ENCODE measurements at places on chromosomes 11 and 22.

GRCh38 chr22:22057617-22058378 is 75.2 kb upstream of the TOP3B start:
- peaks cover 53% of the 10 kb centered on the region for H3K27me3 ChIP-seq
- H3K36me3 ChIP-seq = no peaks in the 10 kb centered on the region
- no peak overlapping the region for H3K4me3 ChIP-seq
- no peak overlapping the region for H3K27ac ChIP-seq

DNA sequence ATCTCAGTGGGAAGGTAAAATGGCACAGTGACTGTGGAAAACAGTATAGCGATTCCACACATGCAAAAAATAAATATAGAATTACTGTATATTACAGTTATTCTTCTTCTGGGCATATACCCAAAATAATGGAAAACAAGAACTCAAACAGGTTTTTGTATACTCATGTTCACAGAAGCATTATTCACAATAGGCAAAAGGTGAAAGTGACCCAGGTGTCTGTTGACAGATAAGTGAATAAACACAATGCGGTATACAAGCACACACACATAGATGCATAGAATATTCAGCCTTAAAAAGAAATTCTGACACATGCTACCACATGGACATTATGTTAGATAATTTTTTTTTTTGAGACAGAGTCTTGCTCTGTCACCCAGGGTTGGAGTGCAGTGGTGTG is 233.0 kb downstream of the SWAP70 start:
- H3K4me3 ChIP-seq = no peak overlapping the region
- H3K36me3 ChIP-seq = peaks cover 4% of the 10 kb centered on the region
- H3K27me3 ChIP-seq = no peaks in the 10 kb centered on the region
- no peaks in the 10 kb centered on the region for H3K4me1 ChIP-seq
- no peak for DNase-seq
- H3K27ac ChIP-seq = no peak overlapping the region

DNA sequence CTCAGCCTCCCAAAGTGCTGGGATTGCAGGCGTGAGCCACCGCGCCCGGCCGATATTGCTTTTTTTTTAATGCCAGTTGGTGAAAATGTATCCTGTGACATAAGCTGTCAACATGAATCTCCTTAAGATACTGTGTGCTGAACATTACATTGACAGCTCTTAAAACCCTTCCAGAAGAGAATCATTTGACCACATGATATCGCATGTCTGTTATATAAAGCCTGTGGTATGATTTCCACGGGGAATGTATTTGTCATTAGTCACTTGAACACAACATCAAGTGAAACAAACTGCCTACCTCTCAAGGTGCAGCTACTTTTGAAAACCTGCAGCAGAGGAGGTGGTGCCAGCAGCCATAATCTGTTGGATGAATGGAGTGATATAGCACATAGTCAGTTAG is 67.0 kb downstream of the BCL2L13 start:
- H3K27ac ChIP-seq = no peak overlapping the region
- no peaks in the 10 kb centered on the region for H3K27me3 ChIP-seq
- H3K4me1 ChIP-seq = peaks cover 14% of the 10 kb centered on the region
- no peak for DNase-seq
- no peaks in the 10 kb centered on the region for H3K36me3 ChIP-seq

DNA sequence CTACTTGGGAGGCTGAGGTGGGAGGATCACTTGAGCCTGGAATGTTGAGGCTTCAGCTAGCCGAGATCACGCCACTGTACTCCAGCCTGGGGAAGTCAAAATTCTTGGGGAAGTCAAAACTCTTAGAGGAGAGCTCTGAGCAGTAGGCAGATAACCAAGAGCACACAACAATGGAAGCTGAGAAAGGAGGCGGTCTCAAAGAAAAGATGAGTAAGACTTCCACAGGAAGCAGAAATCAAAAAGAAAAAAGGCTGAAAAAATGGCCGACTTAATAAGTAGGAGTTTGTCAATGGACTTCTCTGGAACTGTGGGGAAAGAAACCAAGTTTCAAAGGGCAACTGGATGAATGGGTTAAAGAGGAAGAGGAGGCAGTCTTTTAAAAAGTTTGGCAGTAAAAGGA is 32.1 kb downstream of the RAB30 start:
- H3K27ac ChIP-seq = no peak overlapping the region
- peaks cover 6% of the 10 kb centered on the region for H3K36me3 ChIP-seq
- no peaks in the 10 kb centered on the region for H3K27me3 ChIP-seq
- no peak overlapping the region for H3K4me3 ChIP-seq
- H3K4me1 ChIP-seq = peaks cover 17% of the 10 kb centered on the region

DNA sequence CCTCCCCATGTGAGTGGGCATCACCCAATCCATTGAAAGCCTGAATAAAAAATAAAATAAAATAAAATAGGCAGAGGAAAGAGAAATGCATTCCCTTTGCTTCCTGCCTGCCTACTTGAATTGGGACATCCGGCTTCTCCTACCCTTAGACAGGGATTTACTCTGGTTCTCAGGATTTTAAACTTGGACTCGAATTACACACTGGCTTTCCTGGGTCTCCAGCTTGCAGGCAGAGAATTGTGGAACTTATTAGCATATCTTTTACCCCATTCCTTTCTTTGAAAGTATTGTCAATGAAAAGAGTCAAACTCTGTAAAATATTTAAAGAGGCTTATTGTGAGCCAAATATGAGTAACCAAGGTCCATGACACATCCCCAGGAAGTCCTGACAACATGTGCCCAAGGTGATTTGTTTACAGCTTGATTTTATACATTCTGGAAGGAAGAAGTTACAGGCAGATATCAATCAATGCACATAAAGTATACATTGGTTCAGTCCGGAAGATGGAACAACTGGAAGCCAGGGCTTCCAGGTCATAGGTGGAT is 78.4 kb upstream of the CCDC90B start:
- H3K4me3 ChIP-seq = no peak overlapping the region
- peaks cover 8% of the 10 kb centered on the region for H3K36me3 ChIP-seq
- H3K27ac ChIP-seq = no peak overlapping the region

- no peak overlapping the region for H3K4me3 ChIP-seq
- peaks cover 15% of the 10 kb centered on the region for H3K27me3 ChIP-seq
- no peak for DNase-seq
- no peak overlapping the region for H3K27ac ChIP-seq
Observed at GRCh38 chr11:125343718-125344131, 152.3 kb downstream of the FEZ1 start.

- H3K4me1 ChIP-seq = peaks cover 5% of the 10 kb centered on the region
- H3K27ac ChIP-seq = no peak overlapping the region
- no peaks in the 10 kb centered on the region for H3K36me3 ChIP-seq
- no peaks in the 10 kb centered on the region for H3K27me3 ChIP-seq
- DNase-seq = no peak
Observed at GRCh38 chr11:71433648-71434450, 14.3 kb downstream of the DHCR7 start.

GRCh38 chr22:44702479-44703198 is 635 bp downstream of the PRR5 start:
- peaks cover 24% of the 10 kb centered on the region for H3K4me1 ChIP-seq
- no peaks in the 10 kb centered on the region for H3K27me3 ChIP-seq
- H3K36me3 ChIP-seq = no peaks in the 10 kb centered on the region
- H3K27ac ChIP-seq = peak overlapping the region; percentile 67
- DNase-seq = no peak

Data from natural killer cell treated with Interleukin-12 subunit alpha and Interleukin-12 subunit beta and Interleukin-15 and Interleukin-18, amount 100 ng/mL, for 72 hours (primary cell).